ENCODE measurements at places on chromosomes 11 and 22. TPM values are rescaled to one million over a fixed set of nuclear protein-coding genes. Genes with fewer than 3 reads are reported as not detected.

Gene NXPE2
- total RNA-seq, result not detected

Gene TKFC
- 71.0 TPM for total RNA-seq

Gene FZD4
- total RNA-seq, result 0.56 TPM

Gene OR2D2
- total RNA-seq, result not detected

Gene ACRV1
- total RNA-seq, result not detected

Gene SPA17
- 2.5 TPM for total RNA-seq

Gene CARD16
- total RNA-seq, result 8.0 TPM

Gene GLYATL2
- not detected for total RNA-seq

Gene TH
- not detected for total RNA-seq

Gene HTR3A
- total RNA-seq, result not detected

Gene FAM111A
- total RNA-seq, result 140 TPM

Gene CRYBB3
- 0.30 TPM for total RNA-seq

GRCh38 chr11:4441515-4441914, 7.6 kb upstream of the OR52K2 start:
- H3K36me3 ChIP-seq, result no peaks in the 10 kb centered on the region
- no peaks in the 10 kb centered on the region for H3K27me3 ChIP-seq
- no peaks in the 10 kb centered on the region for H3K4me1 ChIP-seq
- no peak overlapping the region for H3K4me3 ChIP-seq
- no peak for DNase-seq
- H3K27ac ChIP-seq, result no peak overlapping the region

DNA sequence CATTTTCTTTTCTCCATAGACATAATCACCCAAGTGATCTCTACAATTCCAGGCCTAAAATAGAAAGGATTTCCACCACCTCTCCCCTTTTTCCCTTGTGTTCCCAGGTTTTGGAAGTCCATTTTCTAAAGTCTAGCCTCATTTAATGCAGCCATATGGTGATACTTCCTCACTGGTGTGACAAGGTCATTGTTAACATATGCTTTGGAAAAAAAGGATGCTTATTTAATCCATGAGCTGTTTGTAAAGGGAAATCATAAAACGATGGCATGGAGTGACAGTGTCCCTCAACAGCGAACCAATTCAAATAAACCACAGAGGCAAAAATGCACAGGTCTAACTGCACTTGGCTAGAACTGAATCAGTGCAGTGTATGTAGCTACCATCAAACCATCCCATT, 26.6 kb downstream of the GRIA4 start:
- no peaks in the 10 kb centered on the region for H3K27me3 ChIP-seq
- no peak overlapping the region for H3K27ac ChIP-seq
- no peaks in the 10 kb centered on the region for H3K4me1 ChIP-seq
- H3K4me3 ChIP-seq, result no peak overlapping the region
- DNase-seq, result no peak

DNA sequence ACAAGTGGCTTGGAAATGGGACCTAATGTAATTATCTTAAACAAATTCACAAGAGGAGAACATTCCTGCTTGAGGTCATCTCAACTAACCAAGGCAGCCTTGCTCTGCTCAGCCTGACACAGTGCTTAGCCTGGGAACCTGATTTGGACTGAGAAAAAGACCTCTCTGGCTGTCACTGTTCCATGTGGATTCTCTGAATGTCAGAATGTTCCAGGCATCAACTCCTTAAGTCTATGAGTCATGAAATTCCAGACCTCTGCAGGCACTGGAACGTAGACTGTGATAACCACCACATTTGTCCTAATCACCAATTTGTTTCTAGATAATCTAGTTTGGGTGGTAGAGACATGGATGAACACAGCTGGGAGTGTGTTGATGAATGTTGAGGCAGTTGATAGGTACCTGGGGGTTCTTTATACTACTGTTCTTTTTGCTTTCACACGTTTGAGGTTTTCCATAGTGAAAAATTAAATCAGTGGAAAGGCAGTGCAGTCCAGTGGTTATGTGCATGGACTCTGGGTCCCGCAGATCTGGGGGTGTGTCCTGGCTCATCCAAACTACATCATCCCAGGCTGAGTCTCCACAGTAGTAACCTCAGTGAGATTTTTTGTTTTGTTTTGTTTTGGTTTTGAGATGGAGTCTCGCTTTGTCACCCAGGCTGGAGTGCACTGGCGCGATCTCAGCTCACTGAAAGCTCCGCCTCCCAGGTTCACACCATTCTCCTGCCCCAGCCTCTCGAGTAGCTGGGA, 269.6 kb downstream of the MN1 start:
- DNase-seq, result no peak
- H3K36me3 ChIP-seq, result no peaks in the 10 kb centered on the region
- no peaks in the 10 kb centered on the region for H3K27me3 ChIP-seq
- H3K4me1 ChIP-seq, result no peaks in the 10 kb centered on the region

GRCh38 chr11:57800444-57801182, 39.0 kb downstream of the CTNND1 start:
- H3K36me3 ChIP-seq, result peaks cover 1% of the 10 kb centered on the region
- DNase-seq, result peak; percentile 19
- H3K27ac ChIP-seq, result peak overlapping the region; percentile 63
- no peaks in the 10 kb centered on the region for H3K27me3 ChIP-seq
- peak overlapping the region; percentile 54 for H3K4me3 ChIP-seq
- H3K4me1 ChIP-seq, result peaks cover 25% of the 10 kb centered on the region

DNA sequence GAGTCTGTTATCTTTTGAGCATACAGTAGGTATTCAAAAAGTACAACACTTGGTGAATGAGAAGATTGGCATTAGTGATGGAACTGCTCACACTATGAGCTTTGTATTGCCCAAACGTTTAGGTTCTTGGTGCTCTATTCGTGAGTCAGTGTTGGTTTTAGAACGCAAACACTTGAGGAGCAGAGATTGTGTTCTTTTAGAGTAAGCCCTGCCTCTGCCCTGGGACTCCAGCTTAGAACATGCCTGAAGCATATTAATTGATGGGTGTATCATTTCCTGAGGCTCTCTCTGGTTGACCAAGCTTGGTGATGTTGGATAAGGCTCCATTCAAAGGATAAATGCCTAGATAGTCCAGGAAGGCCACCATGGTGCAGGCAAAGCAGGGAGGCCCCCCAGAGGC, 10.9 kb downstream of the MTNR1B start:
- no peak overlapping the region for H3K4me3 ChIP-seq
- no peaks in the 10 kb centered on the region for H3K27me3 ChIP-seq
- no peaks in the 10 kb centered on the region for H3K4me1 ChIP-seq
- DNase-seq, result no peak
- H3K27ac ChIP-seq, result no peak overlapping the region
- no peaks in the 10 kb centered on the region for H3K36me3 ChIP-seq

DNA sequence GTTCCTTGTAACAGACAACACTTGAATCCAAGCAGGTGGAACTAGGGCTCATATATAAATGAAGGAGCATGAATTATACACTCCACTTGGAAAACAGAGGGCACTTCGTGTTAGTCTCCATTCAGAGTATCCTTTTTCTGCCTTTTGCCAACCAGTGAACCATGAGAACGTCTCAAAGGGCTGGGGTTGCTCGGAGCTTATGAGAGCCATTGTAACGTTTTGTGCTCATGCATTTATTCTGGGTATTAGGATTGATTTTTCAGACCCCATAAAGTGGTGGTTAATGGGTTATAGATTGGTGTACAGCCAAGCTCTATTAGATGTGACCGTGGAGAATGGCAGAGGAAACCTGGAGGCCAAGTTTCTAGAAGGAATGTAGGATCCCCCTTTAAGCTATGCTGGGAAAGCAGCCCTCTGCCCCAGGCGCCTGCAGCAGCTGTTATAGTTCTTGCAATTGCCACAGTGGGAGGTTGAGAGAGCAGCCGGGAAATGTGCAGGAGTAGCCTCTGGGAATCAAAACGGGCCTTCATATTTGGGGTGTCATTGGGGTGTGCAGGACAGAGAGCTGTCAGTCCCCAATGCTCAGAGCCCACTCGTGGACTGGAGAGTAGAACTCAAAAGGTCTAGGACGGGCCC, 54.6 kb upstream of the ASPHD2 start:
- H3K36me3 ChIP-seq, result no peaks in the 10 kb centered on the region
- peaks cover 58% of the 10 kb centered on the region for H3K27me3 ChIP-seq
- H3K4me1 ChIP-seq, result peaks cover 13% of the 10 kb centered on the region
- no peak for DNase-seq

GRCh38 chr11:2748061-2748813, 48.4 kb upstream of the KCNQ1OT1 start:
- no peak overlapping the region for H3K4me3 ChIP-seq
- no peak overlapping the region for H3K27ac ChIP-seq
- no peaks in the 10 kb centered on the region for H3K36me3 ChIP-seq
- H3K27me3 ChIP-seq, result no peaks in the 10 kb centered on the region
- H3K4me1 ChIP-seq, result no peaks in the 10 kb centered on the region
- no peak for DNase-seq

DNA sequence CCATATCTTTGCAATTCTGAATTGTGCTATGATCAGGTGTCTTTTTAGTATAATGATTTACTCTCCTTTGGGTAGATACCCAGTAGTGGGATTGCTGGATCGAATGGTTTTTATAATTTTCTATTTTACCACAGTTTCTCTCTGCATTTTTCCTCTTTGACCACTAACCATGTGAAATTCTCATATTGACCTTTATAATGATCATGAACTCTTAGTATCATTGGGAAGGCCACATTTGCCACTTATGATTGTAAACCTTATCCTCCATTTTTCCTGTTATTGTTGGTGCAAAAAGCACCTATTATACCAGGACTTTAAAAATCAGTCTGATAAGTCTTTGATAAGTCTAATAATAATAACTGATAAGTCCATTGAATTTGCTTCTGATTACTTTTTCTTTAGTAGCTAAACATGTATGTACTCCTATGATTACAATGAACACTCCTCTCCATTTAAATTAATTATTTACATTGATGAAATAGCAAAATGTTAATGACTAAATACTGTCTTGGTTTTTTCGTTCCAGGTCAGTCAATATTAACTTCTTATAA, 9.6 kb downstream of the NEAT1 start:
- no peaks in the 10 kb centered on the region for H3K27me3 ChIP-seq
- peak overlapping the region; percentile 86 for H3K27ac ChIP-seq
- H3K36me3 ChIP-seq, result peaks cover 30% of the 10 kb centered on the region

DNA sequence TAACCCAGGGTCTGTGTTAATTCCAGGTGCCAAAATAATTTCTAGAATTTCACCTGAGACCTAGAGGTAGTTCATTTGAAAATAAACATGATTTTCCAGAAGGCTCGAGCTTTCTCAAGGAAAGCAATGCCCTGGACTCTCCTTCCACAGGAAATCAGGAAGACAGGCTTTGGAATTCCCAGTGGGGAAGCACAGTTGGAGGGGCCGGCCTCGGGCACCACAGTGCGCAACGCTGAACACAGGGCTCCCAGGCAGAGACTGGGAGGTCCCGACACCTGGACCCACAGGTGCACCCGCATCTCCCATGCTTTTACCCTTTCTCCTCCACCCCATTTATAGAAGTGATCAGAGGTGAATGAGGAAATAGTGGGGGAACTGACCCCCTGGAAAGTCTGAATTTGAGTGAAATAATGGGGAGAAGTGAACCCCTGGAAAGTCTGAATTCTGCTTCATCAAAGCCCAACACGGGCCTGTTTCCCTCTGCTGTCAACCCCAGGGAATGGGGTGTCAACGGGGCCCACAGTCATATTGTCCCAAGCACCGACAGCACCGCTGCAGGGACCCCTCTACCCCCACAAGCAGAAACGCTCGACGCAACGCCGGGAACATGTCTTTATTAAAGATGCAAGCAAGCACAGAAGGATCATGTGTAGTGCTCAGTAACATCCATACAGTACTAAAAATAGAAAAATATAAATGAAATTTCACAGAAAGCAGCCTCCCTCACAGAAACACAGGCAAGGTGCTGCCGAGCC, 12.0 kb upstream of the EFCAB6 start:
- no peak overlapping the region for H3K4me3 ChIP-seq
- peaks cover 8% of the 10 kb centered on the region for H3K27me3 ChIP-seq
- no peak for DNase-seq
- H3K4me1 ChIP-seq, result no peaks in the 10 kb centered on the region
- H3K36me3 ChIP-seq, result no peaks in the 10 kb centered on the region

DNA sequence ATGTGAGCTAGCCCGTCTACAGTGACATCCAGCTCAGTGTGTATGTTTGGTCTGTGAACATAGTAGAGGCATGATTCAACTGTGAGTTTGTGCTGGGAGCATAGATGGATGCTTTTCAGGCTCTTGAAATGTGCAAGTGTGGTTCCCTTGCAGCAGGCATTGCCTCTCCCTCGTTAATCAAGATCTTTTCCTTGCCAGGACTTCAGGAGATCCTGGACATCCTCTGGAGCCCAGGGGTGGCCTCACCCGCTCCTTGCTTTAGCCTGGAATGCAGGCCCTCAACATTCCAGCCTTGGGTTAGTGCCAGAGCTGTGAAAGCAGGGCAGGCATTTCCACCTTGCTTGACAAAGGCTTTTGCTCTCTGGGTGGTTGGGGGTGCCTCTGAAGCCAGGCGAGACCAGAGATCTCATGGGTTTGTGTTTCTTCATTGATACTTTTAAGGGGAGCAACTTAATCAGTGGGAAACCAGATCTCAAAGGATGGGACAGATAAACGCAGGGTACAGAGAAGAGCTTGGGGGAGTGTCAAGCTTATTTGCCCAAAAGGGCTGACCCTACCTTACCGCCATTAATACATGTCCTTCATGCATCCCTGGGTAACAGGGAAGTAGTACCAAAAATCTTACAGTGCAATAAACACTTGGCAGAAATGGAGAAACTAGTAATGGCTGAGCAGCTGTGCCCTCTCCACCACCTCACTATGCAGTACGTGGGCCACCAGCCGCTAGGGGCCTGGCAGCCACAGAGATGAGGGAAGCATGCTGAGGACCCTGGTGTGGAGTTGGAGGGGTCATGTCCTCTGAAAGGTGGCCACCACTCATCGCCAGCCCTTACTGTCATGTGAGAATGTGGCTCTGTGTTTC, 72.1 kb downstream of the PTPRJ start:
- no peak overlapping the region for H3K4me3 ChIP-seq
- peaks cover 7% of the 10 kb centered on the region for H3K36me3 ChIP-seq
- H3K27ac ChIP-seq, result peak overlapping the region; percentile 1
- no peaks in the 10 kb centered on the region for H3K27me3 ChIP-seq
- H3K4me1 ChIP-seq, result peaks cover 92% of the 10 kb centered on the region
- DNase-seq, result no peak

- H3K4me1 ChIP-seq, result peaks cover 64% of the 10 kb centered on the region
- H3K27me3 ChIP-seq, result no peaks in the 10 kb centered on the region
- peak overlapping the region; percentile 72 for H3K4me3 ChIP-seq
- peaks cover 2% of the 10 kb centered on the region for H3K36me3 ChIP-seq
- peak overlapping the region; percentile 89 for H3K27ac ChIP-seq
These were observed 27.4 kb upstream of the MALAT1 start for GRCh38 chr11:65471447-65471891.

GRCh38 chr11:11263238-11264005, 89.6 kb downstream of the CSNK2A3 start:
- H3K27ac ChIP-seq, result no peak overlapping the region
- H3K4me3 ChIP-seq, result no peak overlapping the region
- H3K36me3 ChIP-seq, result no peaks in the 10 kb centered on the region

DNA sequence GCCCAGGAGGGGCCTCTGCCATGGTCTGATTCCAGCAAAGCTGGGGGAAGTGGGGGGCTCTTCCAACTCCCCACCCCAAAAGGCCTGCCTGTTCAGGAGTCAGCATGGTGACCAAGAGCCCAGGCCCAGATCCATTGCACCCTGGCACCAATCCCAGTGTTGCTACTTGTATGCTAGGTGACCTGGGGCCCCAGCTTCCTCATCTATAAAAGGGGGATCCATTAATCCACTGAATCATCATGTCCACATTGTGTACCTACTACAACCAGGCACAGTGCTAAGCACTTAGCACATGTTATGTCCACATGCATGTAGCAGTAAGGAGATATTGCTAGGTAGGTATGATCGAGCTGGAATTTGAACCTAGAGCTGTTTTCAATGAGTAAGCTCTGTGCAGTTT, 2.0 kb downstream of the SYT12 start:
- H3K4me1 ChIP-seq, result peaks cover 42% of the 10 kb centered on the region
- H3K36me3 ChIP-seq, result peaks cover 1% of the 10 kb centered on the region
- H3K27me3 ChIP-seq, result peaks cover 57% of the 10 kb centered on the region
- no peak overlapping the region for H3K27ac ChIP-seq
- no peak overlapping the region for H3K4me3 ChIP-seq
- DNase-seq, result no peak

Data from activated T-cell treated with anti-CD3 and anti-CD28 coated beads, Interleukin-2, amount 50 U/mL, for 72 hours (primary cell).